ENCODE measurements at places on chromosomes 4 and X.

GRCh38 chr4:114028071-114028470 is 48.6 kb upstream of the ARSJ start:
- DNase-seq, result no peak

DNA sequence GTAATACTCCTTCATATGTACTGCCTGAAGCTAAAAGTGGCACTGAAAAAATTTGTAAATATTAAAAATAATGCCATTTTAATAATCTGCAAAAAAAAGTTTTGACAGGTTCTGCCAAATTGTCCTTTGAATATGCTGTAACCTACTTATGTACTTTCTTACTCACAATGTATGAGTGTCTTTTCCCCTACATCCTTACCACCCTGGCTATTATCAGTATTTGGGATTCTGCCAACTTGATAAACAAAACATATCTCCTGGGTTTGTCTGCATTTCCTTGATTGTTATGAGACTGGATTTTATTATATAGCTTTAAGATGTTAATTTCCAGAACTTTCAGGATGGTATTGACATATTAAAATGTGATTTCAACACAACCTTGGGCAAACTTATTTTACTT is 187.9 kb downstream of the CHM start:
- no peak for DNase-seq

- DNase-seq, result peak; percentile 95
Measured at GRCh38 chrX:49039598-49040375, 3.4 kb downstream of the TFE3 start.

- DNase-seq, result no peak
Measured at GRCh38 chr4:6333301-6334202, 63.9 kb downstream of the WFS1 start.

GRCh38 chr4:42152507-42153504 is at the start of gene BEND4:
BEND4 (minus strand) TSS chr4:42152655; CDS start chr4:42152143, 512 bp downstream.
- DNase-seq, result no peak

DNA sequence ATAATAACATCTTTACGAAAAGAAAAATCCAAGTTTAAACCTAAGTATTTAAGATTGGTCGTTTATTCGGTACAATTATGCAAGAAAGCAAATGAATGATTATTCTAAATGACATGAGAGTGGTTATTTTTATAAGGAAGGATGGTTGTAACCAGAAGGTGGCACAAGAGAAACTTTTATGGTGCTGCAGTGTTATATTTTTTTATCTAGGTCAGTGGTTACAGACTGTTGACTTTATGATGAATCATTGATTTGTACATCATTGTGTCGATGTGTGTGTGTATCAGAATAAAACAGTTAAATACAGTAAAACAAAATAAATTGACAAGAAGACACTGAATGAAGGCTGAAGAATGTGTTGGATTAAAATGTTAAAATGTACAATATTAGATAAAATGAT is 9.8 kb downstream of the DCAF8L2 start:
- peak; percentile 47 for DNase-seq

DNA sequence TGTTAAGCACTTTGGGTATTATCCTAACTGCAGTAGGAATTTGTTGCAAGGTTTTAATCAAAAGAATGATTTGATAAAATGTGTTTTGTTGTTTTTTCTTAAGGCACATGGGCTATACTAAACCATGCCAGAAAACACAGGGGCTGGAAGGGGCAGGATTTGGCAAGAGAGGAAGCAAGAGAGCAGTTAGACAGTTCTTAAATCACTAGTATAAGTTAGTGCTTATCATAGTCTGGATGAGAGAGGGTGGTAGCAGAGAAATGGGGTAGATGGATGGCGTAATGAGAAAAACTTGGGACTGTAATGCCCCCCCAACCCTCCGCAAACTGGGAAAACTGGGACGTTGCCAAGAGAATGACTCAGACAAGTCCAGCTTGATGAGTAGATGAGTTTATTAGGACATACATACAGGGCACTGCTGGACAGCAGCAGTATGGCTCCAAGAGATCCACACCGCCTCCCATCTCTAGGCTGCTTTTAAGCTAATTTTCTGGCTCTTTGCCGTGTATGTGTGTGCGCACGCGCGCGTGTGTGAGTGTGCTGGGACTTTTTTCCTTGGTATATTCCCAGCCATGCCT is 151.5 kb downstream of the PDLIM5 start:
- DNase-seq, result peak; percentile 75

DNA sequence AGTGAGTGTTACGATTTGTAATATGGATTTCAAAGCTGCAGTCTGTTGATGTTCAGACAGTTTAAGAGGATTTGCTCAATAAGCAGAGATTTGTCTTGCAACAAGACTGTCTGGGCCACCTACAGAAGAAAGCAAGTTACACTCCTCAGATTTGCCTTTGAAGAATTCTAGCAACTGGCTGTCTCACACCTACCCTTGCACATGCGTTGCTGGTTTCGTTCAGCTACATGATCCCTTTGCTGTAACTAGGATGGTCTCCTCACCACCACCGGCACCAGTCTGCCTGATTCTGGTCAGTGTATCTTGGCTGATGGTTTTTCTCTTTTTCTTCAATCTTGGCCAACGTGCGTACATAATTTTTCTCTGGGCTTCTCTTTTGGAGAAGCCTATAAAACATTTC is 172.7 kb upstream of the LCORL start:
- no peak for DNase-seq

- peak; percentile 100 for DNase-seq
Measured at GRCh38 chr4:13918110-13918509, 290.6 kb upstream of the BOD1L1 start.

DNA sequence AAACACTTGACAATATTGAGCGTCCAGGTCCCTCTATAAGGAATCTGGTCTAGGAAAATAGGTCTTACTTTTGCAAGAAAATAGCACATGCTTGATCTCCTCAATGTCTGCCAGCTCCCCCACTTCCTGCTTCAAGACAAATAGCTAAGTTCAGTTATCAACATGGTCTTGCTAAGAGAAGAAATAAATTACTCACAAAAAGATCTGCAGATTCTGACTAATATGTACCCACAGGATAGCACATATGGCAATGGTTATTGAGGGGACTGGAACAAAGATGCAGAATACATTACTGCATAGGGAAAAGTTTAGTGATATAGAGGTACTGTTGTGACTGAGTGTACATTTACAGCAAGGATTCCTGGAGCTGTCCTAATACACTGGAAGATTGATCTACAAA is 457.5 kb upstream of the GRID2 start:
- DNase-seq, result no peak

- peak; percentile 13 for DNase-seq
Measured at GRCh38 chr4:151658959-151659600, 101.7 kb downstream of the GATB start.

GRCh38 chrX:37887347-37887746 is 40.0 kb upstream of the DYNLT3 start:
- no peak for DNase-seq

GRCh38 chr4:107120661-107121060 is 84.5 kb upstream of the DKK2 start:
- peak; percentile 50 for DNase-seq

GRCh38 chr4:124887739-124888138 is 175.2 kb upstream of the ANKRD50 start:
- no peak for DNase-seq

DNA sequence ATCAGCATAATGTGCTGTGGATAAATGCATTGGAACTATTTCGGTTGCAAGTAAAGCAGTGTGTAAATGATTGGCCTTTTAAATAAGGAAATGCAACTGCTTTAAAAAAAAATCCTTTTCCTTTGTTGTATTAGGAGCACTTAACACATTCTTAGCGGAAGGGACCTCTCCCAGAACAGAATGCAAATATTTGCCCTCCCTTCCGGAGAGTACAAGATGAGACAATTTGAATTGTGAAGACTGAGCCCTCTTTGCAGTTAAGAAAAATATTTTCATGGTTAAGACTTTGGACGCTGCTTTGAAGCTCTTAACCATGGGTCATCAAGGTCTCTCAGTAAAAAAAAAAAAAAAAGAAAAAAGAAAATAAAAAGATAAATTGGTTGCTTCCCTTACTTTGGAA is 9.5 kb upstream of the NOX1 start:
- no peak for DNase-seq

- DNase-seq, result no peak
Measured at GRCh38 chr4:24894243-24894642, 18.6 kb downstream of the CCDC149 start.

- DNase-seq, result peak; percentile 32
Measured at GRCh38 chrX:12814420-12814819, 23.2 kb downstream of the PRPS2 start.

GRCh38 chr4:43132010-43132582 is 239.6 kb downstream of the GRXCR1 start:
- DNase-seq, result peak; percentile 55

- DNase-seq, result no peak
Measured at GRCh38 chr4:156085100-156085499, 131.4 kb upstream of the CTSO start.

DNA sequence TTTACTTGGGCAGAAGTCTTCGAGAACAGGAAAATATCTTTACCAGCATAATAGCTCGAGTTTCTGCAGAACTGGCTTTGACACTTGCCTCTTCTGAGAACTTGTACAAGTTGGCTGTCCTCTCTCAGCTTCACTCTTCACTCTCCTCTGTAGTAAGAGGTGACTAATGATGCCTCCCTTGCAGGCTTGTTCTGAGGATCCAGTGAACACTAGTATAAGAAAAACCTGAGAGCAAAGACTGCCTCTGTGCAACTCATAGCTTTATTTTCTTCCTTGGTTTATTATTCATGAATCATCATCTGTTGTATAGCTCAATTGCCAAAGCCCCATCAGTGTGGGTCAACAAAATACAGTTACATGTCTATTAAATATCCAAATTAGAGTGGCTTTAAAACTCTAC is 266.7 kb upstream of the CLNK start:
- peak; percentile 25 for DNase-seq

GRCh38 chr4:5866841-5867813 is 25.8 kb downstream of the CRMP1 start:
- no peak for DNase-seq

DNA sequence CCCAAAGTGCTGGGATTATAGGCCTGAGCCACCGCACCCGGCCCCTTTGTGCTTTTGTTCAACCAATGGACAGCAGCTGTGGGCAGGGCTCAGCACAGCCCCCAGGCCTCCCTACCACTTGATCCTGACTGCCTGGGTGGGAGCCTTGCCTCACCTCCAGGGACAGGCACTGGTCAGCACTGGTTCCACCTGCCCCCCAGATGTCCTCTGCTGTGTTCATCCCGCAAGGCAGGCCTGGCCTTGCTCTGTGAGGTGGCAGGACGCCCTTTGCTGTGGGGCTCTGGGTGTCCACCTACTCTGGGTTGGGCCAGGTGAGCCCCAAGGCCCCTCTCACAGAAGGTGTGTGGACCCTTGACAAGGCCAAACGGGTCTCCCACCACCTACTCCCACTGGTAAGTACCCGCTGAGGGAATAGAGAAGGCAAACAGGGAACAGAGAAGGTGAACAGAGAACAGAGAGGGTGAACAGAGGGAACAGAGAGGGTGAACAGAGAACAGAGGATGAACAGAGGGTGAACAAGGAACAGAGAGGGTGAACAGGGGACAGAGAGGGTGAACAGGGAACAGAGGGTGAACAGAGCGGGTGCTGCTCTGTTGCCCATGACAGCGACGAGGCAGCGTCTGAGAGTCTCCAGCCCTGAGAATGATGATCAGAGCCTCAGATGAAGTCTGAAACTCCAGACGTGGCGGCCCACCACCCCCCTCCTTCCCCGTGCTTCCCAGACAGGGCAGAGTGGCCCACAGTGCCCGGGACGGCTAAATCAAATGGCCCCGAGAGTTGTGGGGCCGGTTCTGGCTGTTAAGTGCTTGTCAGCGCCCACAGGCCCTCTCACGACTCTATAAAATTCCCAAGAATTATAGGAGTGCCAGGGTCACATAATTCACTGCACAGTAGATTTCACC is 55.0 kb upstream of the NKX1-1 start:
- DNase-seq, result no peak

DNA sequence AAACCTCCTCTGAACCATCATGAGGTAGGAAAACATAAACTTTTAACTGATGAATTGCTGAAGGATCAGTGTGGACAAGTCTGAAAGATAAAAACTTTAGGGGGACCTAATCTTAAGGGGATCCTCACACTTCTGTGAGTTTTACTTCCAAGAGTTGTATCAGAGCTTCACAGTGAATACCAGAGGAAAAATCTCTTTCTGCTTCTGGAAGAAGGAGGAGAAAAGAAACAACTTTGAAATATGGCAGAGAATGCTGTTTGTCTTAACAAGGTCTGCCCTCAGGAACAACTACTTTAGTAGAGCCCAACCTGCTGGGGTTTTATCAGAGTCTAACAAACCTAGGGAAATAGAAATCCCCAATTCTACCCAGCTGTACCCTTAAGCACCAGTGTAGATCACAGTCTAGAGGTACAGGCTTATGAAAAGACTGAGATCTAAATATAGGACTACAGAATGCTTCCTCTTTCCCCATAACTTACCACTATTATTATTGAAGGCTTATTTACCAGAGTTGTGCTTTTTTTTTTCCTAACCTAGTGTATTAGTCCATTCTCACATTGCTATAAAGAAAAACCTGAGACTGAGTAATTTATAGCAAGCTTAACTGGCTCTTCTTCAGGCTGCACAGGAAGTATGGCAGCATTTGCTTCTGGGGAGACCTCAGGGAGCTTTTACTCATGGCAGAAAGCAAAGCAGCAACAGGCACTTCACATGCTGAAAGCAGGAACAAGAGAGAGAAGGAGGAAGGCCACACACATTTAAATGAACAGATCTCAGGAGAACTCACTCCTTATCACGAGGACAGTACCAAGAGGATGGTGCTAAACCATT is 167.9 kb downstream of the CAMK2D start:
- no peak for DNase-seq

DNA sequence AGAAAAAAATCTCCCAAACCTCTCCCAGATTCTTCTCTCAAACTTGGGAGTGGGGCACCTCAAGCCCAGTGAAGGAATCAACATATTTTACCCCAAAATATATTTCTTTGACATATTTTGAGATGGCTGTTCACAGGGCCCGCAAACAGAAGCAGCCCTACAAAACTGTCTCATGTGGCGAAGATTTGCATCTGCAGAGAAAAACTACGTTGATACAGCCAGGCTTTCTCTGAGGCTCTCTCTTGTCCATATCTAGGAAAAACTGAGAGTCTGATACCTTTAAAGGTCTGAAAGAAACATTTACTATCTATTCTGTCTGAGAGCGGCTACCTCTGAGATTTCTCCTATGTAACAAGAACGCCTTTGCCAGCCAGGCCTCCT is 23.3 kb upstream of the TMSB4X start:
- no peak for DNase-seq

GRCh38 chr4:186105647-186106321 is 1.3 kb downstream of the FAM149A start:
- DNase-seq, result no peak

GRCh38 chrX:39931529-39932282 is 166.1 kb downstream of the BCOR start:
- DNase-seq, result no peak

DNA sequence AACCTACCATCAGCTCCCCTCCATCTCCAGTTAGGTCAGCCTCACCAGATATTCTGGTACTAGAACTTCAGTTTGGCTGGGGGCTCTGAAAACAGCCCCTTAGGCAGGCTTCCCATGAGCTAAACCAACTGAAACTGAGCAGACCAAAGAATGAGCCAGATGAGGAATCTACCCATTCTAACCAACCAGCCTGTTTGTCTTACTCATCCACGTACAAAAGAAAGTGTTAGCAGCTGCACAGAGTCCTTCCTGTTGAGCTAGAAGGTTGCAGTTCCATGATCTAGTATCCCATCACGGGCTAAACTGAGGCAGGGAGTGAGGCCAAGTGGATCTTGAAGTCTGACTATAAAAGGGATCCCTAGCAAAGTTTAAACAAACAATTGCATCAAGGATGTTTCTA is 17.5 kb downstream of the MAGEA9B start:
- no peak for DNase-seq

- no peak for DNase-seq
Measured at GRCh38 chr4:111480510-111480909, 664.7 kb upstream of the FAM241A start.

- DNase-seq, result no peak
Measured at GRCh38 chrX:7462110-7462509, 314.2 kb upstream of the PUDP start.

Data from fibroblast of skin of back (primary cell).